ENCODE measurements at places on chromosomes 4 and X. TPM values are rescaled to one million over a fixed set of nuclear protein-coding genes. Genes with fewer than 3 reads are reported as not detected.

The NAP1L2 gene
- total RNA-seq = 0.41 TPM

The NLGN3 gene
- total RNA-seq = 0.10 TPM

DNA sequence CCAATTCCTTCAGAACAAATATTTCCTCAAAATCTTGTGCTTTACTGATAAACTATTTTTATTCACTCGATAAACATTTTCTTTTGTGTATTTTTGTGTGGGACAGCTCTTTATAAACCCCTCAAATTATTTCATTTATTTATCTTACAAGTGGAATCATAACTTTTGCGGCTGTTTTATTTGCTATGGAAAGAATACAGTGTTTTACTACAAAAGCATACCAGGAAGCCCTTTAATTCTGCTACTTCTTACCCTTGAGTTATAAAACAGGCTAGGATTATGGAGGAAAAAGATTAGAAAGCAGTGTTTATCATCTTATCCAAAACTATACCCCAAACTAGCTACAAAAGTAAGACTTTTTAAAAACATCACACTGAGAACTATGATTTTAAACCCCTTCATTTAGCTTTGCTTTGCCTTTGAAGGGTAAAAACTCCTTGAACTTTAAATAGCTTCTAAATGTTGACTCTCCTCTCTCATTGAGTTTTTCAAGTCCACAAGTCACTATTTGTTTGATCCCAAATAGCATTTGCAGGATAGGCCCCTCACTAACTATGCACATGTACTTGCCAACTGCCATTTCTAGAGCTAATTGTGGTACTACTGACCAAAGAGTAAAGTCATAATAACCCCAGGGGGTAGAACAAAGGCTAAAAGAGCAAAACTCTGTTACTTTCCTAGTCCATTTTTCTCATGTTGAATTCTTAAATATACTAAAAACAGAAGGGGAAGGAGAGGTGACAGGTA lies 45.8 kb upstream of the SGMS2 start:
- no peak for DNase-seq

DNA sequence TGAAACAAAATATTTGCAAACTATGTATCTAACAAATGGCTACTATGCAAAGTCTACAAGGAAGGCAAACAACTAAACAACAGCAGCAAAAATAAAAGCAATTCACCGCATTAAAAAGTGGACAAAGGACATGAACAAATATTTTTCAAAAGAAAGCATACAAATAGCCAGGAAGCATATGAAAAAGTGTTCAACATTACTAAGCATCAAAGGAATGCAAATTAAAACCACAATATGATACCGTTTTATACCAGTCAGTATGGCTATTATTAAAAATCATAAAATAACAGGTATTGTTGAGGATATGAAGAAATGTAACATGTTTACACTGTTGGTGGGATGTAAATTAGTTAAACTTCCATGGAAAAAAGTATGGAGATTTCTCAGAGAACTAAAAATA lies 1106.7 kb downstream of the PDHA2 start:
- no peak for DNase-seq

DNA sequence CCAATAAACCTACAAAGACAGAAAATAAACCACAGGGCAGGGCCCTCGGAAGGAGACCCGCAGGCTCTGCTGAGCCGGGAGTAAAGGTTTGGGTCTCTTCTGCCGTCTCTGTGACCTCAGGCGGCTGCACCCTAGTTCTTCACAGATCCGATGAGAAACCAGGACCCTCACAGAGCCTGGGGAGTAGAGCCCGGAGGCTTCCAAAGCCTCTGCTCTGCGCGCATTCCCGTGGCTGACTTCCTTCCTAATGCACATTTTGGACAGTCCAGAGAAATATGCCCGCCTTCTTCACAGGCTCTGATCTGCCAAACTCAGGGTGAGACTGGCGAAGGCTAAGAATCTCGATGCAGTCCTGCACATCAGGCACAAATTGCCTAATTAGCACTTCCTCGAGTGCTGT lies 245.5 kb downstream of the EVC2 start:
- DNase-seq = no peak

- no peak for DNase-seq
Observed at GRCh38 chrX:66698273-66699204, 59.7 kb upstream of the EDA2R start.
